Stimulated activated CD8-positive, alpha-beta memory T cell treated with anti-CD3 and anti-CD28 coated beads, Interleukin-4, amount 100 ng/mL, for 24 hours (primary cell): ENCODE measurements at places on chromosomes 5 and 9.

DNA sequence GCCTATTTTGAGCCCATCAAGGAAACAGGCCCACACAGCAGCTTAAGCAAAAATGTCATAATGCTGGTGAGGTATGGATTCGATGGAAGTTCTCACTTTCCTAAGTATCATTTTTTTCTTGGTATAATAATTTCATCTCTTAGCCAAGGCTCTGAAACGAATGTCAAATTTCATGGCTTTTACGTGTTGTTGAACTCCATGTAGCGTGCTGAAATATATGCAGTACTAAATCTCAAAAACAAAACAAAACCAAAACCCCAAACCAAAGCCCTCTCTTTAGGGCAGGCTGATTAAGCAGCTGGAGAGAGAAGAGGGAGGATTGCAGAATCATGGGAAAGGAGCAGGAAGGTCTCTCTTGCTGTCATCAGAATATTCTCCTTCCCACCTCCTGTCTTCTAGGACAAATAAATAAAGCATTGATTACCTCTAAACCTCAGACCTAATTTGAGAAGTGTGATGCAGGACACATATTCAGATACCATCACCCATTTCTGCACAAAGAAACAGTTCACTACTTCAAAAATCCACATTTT, 58.3 kb downstream of the TMEM174 start:
- DNase-seq = no peak

- no peak for DNase-seq
These were observed 15.6 kb downstream of the RIOK2 start for GRCh38 chr5:97167435-97167834.

DNA sequence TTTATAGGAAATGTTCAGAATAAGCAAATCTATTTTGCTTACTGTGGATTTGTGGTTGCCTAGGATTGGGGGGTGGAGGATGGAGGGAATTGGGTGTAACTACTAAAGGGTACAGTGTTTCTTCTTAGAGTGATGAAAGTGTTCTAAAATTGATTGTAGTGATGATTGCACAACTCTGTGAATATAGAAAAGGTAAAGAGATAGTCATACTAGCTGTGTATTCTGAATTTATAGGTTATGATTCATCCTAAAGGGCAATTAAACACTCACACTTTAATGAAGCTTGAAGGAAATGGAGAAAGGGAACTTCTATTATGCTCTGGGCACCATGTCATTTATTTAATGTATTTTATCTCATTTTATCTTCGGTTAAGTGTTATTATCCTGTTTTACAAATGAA, 9.9 kb downstream of the TXNDC8 start:
- DNase-seq = no peak

DNA sequence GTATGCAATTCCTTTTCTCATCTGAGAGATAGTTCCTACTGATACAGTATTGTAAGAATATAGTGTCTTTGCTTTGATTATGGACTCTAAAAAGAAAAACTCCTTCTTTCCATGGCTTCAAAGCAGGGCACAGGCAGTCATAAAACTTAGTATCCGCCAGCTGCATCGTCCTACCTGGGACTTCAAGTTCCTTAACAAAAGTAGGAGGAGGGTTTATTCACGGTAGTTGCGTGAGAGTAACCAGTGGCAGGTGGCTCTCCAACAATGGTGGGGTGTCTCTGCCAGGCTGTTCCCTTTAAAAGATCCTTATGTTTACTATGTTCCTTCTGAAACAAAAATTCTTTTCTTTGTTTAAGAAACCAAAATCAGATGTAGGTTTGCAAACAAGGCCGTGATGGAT, 173.5 kb upstream of the DMAC1 start:
- no peak for DNase-seq

- no peak for DNase-seq
These were observed at the start of gene SPATA6L for GRCh38 chr9:4666042-4666699. TSS of gene SPATA6L (minus strand) at chr9:4666480. CDS start at chr9:4666250, 230 bp downstream.

DNA sequence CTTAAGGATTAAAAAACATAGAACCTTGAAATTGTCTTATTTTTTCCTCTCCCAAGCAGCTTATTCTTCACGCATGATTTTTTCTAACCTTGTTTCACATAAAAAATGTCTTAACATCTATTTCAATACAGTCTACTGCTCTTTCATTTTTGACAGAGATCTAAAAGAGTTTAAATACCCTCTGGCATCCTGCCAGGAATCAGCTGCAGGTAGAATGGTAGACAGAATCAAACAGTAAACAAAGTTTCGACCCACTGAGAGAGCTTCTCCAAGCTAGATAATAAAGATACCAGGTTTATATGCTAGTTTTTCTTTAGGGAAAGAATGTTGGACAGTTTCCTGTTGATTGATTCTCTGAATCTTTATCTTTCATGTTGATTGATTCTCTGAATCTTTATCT, 555.8 kb upstream of the CDH9 start:
- no peak for DNase-seq

DNA sequence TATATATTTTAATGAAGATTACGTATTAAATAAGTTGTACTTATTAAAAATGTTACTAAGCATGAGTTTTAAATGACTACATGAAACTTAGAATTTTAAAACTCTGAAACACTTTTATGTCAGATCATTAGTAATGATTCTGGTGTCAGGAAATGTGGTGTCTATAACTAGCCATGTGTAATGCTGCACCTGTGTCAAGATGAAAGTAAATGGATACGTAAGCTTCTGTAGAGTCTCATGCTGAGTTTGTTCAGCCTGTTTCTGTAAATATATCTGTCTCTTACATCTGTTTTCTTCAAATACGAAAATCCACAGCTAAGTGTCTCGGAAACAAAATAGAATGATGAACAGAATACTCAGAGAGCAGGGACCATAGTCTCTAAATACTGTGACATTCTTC, 278.0 kb upstream of the SMC2 start:
- no peak for DNase-seq

GRCh38 chr9:112495614-112496013, 9.0 kb downstream of the KIAA1958 start:
- no peak for DNase-seq

- no peak for DNase-seq
These were observed 127.2 kb downstream of the ARHGAP26 start for GRCh38 chr5:142897328-142897727.

DNA sequence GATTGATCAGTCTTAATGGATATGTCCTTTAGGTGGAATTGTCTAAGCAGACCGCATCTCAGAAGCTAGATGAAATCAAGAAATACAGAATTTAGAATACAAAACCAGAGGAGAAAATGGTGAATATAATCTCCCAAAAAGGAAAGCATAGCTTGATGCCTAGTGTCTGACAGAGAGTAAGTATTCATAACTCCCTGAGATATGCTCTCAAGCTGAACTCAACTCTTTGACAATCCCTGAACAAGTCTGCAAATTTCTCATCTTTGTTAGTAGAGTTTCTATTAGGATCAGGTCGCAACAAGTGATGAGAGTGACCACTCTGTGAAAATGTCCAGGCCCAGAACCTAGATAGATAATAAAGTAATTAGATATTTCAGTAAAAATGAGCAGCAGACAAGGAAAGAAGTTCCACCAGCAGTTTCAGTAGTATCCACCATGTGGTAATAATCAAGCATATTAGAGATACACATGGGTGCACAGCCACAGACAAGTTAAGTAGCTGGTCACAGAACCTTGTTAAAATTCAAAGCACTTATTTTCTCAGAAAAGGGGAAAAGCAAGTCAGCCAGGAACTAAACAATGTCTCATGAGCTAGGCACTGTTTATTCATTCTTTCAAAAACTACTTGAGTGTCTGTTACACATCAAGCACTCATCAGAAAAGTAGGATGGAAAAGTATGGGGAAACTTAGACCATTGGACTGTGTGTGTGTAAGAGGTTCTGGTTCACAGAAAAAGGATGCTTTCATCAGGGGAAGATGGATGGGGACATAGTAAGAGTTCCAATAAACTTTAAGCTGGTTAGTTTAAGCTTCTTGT, 481.5 kb upstream of the TUSC1 start:
- DNase-seq = no peak

GRCh38 chr5:125446986-125447385, 700.5 kb upstream of the ZNF608 start:
- no peak for DNase-seq

- no peak for DNase-seq
These were observed 50.7 kb upstream of the FREM1 start for GRCh38 chr9:14960881-14961280.

DNA sequence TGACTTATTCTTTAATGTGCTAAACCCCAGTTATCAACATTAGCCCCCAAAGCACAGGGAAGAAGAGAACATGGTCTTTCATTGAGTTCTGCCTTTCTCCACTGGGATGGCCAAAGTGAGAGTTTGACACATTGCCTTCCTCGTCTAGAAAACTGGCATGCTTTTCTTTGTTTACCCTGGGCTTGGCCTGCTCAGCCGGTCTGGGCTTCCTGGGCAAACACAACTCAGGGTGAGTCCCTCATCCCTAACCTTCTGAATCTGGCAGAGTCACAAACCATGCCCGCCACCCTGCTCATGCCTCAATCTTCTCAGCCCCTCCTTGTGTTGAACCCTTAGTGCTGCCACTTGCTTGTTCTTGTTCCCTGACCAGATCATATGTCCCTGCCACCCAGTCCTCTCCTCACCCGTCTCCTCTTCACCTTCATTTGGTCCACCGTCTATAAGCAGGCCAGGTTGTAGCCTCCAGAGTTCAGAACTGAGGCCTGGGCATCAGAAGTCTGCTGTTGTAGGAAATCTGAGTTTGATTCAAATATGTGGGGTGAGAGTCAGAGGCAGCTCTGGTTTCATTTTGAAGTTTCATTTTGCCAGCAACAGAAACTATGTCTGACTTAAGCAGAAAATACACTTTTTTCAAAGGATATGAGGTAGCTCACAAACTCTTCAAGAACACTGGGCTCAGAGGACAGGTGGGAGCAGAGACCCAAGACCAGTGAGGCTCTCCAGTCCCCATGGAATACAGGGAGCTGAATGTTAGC, 217.6 kb downstream of the NDUFS4 start:
- no peak for DNase-seq

DNA sequence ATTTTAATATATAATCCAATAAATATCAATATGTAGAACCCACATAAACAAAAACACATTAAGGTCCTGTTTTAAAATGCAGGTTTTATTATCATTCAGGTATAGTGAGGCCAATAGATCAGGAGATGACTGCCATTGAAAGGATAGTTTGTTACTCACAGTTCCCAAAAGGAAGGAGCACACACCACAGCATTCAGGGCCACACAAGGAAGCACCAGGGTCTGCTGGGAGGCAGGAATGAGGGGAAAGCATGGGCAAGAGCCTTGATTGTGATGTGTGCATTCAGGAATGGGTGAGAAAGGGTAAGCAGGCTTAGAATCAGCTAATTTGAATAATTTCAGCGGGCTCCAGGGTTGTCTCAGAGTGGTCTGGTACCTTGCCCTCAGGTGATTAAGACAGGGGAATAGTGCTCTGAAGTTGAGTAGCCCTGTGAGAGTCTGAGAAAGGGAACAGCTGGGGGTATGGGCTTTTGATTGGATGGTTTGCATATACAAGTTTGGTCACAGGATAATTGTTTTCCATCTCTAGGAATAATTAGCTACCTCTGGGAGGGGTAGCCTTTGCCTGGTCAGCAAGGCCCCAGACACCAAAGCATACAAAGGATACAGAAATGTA, 19.8 kb upstream of the OTULIN start:
- no peak for DNase-seq

DNA sequence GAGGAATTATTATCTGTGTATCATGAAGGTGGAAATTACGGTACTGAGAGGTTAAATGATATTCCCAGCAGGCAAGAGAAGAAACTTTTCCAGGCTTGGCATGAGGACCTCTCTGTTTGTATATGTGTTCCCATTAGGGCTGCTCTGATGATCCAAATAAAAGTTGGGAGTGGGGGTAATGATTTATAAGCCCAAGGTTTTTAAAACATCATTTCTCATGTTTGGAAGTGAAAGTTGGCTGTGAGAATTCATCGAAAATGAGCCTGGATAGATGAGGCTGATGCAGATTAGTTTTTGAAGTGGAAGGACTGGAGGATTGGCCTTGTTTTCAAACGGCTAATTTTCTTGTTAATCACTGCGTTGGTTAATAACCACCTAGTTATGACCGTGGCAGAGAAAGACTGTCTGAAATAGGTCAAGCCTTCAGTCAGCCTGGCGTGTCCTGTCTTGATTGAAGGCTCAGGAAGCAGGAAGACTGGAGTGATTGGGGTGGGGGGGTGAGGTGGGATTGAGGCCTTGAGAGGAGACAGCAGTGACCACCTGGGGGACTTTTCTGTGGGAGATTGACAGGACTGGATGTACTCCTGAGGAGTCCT, 391.0 kb upstream of the WWC1 start:
- DNase-seq = no peak

DNA sequence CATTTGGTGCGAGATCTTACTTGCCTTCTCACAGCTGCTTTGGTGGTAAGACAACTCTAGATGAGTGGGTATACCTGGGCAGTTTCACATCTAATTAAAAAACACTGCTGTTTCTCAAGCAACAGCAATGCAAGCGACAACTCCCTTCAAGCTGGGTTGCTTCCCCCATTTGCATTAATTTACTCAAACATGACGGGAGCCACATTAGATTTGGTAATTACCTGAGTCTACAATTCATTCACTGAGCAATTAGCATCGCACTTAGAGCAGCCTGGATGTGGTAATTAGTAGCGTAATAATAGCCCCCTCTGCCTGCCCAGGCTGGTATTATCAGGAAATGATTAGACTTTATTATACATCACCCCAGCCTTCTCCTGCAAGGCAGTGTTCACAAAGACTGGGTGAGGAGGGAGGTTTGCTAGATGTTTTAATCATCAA, 73.4 kb downstream of the FBXO38 start:
- no peak for DNase-seq

DNA sequence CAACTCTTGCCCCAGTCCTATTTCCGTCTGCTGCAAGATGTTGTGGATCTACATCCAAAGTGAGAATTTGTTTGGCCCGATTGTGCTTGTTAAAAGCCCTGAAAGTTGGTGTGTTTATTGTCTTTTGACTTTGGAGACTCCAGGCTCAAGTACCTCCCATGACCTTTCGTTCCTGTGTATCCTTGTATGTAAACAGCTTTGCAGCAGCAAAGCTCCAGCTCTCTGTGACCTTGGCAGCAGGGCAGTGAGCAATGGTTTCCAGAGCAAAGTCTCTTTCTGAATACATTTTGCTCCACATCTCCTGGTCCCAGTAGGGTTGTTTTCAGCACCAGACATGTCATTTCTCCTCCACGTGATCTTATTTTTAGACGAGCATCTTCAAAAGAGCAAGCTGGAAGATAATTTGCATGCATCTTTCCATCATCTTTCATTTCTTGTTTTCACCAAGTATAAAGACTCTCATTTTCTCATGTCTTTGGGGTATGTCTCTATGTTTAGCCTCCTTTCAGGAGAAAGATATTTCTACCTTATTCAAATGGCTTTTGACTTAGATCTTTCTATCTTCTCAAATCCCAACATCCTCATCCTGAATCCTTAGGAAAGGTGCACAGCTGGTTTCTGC, 68.1 kb upstream of the ERCC6L2 start:
- no peak for DNase-seq

- no peak for DNase-seq
These were observed 24.6 kb downstream of the NDUFA8 start for GRCh38 chr9:122134822-122135528.

GRCh38 chr5:178502401-178503100, 87.6 kb downstream of the COL23A1 start:
- DNase-seq = no peak

GRCh38 chr5:75368391-75368790, 31.4 kb downstream of the HMGCR start:
- no peak for DNase-seq

- no peak for DNase-seq
These were observed 92.1 kb upstream of the TAF11L2 start for GRCh38 chr5:17405976-17406375.

GRCh38 chr9:132232522-132232921, 70.7 kb downstream of the NTNG2 start:
- DNase-seq = no peak
